Tibial nerve (tissue), 4 donors: ENCODE measurements at places on chromosomes 11 and 22. TPM values are rescaled to one million over a fixed set of nuclear protein-coding genes. Genes with fewer than 3 reads are reported as not detected.

APOA4 gene
- total RNA-seq: not detected

TMEM191C gene
- total RNA-seq: 4.4 TPM

MS4A1 gene
- 1.3 TPM for total RNA-seq

HSCB gene
- 38.7 TPM for total RNA-seq

KCNJ11 gene
- total RNA-seq: 3.3 TPM

XPNPEP3 gene
- 12.0 TPM for total RNA-seq

MS4A10 gene
- not detected for total RNA-seq

HMOX1 gene
- 27.3 TPM for total RNA-seq

GGTLC3 gene
- not detected for total RNA-seq

- DNase-seq: no peak
These were observed 58.9 kb upstream of the ARHGAP32 start for GRCh38 chr11:129251067-129251466.

DNA sequence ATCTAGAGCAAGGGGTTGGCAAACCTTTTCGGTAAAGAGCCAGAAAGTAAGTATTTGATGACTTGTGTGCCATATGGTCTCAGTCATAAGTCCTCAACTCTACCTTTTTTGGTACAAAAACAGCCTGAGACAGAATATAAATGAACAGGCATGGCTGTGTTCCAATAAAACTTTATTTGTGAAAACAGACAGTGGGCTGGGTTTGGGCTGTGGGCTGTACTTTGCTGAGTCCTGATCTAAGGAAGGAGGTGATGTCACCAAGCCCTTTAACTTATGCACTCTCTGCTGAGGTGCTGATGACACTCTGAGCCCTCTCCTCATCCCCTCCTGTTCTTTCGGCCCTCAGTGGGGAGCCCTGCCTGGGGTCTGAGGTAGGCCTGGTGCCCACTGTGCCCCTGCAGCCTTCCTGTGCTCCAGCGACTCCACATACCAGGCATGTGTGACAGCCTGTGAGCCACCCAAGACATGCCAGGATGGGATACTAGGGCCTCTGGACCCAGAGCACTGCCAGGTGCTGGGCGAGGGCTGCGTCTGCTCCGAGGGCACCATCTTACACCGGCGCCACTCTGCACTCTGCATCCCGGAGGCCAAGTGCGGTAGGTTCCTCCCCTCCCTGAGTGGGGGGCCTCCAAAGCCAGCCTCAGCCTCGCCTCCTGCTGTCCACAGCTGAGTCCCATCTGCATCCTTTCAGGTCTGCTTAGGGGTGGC is 85.9 kb upstream of the MYOD1 start:
- DNase-seq: no peak

GRCh38 chr22:25781801-25782200 is 39.8 kb downstream of the MYO18B start:
- no peak for DNase-seq

- no peak for DNase-seq
These were observed 91.0 kb upstream of the ARHGAP32 start for GRCh38 chr11:129283141-129283540.

- no peak for DNase-seq
These were observed 163.7 kb upstream of the DDI1 start for GRCh38 chr11:103872748-103873147.

GRCh38 chr11:128053981-128054931 is 533.1 kb downstream of the ETS1 start:
- no peak for DNase-seq

- no peak for DNase-seq
These were observed 26.5 kb downstream of the MYO7A start for GRCh38 chr11:77154381-77155081.

DNA sequence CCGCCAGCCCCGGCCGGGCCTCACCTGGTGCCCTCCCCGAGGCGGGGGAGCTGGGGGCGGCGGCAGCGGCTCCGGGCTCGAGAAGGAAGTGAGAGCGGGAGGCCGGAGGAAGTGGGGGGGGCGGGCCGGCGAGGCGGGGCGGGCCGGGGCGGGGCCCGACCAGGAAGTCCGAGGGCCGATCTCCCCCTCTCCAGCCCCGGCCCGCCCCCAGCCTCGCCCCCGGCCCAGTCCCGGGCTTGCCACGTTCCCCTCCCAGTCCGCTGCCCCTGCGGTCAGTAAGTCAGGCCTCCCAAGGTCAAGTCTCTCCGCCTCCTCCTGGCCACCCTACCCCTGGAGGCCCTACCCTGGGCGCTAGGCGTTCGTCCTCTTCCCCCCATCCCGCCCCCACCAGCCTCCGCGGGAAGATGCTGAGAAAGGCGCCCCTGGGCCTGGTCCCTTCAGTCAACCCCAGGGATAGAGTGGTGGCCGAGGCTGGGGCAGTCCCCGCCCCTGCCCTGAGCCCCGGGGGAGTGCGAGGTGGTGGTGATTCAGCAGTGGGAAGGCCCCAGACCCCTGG is at the start of gene RHOG:
RHOG (minus strand) TSS at position 90 of the 556 bp plus-strand sequence. CDS start 12,821 bp downstream, outside the sequence.
- DNase-seq: peak; percentile 60

GRCh38 chr22:49995041-49995360 is 17.6 kb downstream of the IL17REL start:
- DNase-seq: no peak

DNA sequence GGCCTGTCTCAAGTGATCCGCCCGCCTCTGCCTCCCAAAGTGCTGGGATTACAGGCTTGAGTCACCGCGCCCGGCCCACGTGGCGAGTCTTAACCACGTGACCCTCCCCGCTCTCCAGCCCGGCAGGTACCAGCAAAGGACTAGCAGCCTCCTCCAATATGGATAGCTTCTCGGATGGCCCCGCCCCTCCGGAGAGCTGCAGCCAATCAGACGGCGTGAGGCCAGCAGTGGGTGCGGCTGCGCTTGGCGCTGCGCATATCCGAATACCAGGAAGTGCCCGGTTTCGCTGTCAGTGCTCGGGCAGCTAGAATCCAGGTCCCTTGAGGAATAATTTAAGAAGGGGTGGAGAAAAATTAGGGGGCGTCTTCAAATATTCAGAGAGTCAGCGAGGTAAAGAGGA is 14.7 kb upstream of the PISD start:
- peak; percentile 88 for DNase-seq

- no peak for DNase-seq
These were observed 51.7 kb downstream of the ZNF143 start for GRCh38 chr11:9512370-9513019.

DNA sequence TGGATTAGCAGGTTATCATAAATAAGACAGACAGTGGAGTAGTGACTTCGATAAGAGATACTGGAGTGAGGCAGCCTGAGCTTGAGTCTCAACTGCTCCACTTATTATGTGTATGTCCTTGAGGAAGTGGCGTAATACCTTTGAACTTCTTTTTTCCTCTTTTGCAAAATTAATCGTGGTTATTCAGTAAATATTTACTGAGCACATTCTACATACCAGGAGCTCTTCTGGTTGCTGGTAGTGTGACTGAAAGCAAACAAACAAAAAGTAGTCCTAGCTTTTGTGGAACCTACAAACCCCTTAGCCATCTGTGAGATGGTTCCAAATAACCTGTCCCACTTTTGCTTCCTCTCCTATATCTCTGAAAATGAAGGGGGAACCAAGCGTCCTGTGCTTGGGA is 125.6 kb upstream of the ASPHD2 start:
- no peak for DNase-seq

- no peak for DNase-seq
These were observed 11.3 kb upstream of the TSGA10IP start for GRCh38 chr11:65934014-65934413.

- no peak for DNase-seq
These were observed 1.6 kb downstream of the C11orf87 start for GRCh38 chr11:109423466-109424190.

DNA sequence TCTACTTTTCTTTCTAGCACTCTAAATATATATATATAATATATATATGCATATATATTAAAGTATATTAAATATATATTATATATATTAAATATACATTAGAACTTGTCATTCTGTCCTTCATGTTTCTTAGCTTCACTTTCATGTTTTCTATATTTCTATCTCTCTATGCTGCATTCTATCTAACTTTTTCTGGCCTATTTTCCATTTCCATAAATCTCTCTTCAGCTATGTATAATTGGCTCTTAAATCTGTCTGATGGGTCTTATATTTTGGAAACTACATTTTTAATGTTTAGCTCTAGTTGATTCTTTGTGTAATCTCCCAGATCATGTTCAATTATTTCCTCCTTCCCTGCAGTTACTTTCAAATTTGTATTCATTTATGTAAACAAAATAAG is 72.2 kb downstream of the MTNR1B start:
- no peak for DNase-seq

DNA sequence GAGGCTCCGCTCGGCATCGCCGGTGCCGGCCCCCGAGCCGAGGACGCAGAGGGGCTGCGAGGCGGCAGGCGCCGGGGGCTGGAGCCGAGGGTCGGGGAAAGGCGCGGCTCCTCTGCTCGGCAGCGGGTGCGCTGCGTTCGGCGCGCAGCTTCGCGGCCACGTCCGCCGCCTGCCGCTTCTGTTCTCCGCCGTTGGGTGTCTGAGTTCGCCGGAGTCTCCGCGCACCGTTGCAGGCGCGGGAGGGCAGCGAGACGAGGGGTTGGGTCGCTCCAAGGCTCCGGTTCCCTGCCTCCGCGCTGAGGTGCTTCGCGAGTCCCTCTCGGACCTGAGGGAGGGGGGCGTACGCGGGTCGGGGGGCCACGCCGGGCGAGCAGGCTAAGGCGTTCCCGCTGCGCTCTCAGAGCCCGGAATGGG is 347 bp downstream of the MN1 start:
- DNase-seq: no peak

- DNase-seq: no peak
These were observed 13.6 kb downstream of the GATD1 start for GRCh38 chr11:763549-764321.

DNA sequence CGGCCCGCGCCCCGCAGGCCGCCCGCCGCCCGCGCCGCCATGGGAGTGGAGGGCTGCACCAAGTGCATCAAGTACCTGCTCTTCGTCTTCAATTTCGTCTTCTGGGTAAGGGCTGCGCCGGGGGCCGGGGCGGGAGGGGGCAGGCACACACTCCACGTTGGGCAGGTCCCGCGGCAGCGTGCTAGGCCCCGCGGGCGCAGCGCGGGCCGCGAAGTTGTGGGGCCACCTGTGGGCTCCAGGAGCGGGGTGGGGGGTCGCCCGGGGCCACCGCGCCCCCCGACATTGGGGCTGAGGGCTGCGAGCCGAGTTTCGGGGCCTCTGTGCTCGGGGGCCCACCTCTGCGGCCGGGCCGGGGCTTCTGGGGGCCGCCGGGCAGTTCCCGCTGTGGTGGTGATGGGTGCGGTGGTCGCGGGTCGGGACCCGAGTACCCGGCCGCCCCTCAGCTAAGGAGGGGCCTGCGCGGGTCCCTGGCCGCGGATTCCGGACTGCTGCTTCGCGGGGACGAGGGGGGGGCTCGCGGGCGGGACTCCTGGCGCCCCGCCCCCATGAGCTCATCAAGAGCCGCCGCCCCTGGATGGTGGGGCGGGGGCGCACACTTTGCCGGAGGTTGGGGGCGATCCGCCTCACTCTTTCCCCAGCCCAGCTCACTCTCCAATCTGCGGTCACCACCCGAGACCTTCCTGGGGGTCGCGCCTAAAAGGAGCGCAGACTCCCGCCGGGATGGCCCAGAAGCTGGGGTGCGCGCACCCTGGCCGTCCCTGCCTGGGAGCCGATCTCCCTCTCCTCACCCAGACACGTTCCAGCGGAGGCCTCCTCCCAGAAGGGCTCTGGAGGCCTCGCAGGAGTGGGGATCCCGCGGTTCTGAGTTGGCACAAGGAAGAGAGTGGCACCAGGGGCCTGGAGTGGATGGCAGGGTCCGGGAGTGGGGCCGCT is 667 bp downstream of the CD81 start:
- DNase-seq: peak; percentile 76

DNA sequence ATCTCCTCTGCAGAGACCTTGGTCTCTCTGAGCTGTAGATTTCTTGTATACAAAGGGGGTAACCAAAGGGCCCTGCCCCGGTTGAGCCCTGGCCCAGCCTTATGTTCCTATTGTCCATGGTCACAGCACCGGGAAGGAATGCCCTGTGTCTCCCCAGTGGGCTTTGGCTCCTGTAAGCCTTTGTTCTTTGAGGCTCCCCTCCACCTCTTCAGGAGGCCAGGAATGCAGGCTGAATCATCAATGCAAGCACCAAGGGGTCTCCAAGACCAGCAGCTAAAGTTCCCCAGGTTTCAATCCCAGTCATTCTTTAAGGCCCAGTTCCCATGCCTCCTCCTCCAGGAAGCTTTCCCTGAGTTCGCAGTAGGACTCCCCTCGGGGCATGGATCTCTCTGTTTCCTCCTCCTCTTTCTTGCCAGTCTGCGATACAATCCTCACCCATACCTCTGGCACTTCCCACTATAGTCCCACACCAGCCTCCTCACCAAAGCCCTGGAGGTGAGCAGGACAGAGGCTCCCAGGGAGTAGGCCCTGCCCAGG is 29.2 kb upstream of the KLHL35 start:
- DNase-seq: no peak

GRCh38 chr11:129247135-129247534 is 55.0 kb upstream of the ARHGAP32 start:
- no peak for DNase-seq

DNA sequence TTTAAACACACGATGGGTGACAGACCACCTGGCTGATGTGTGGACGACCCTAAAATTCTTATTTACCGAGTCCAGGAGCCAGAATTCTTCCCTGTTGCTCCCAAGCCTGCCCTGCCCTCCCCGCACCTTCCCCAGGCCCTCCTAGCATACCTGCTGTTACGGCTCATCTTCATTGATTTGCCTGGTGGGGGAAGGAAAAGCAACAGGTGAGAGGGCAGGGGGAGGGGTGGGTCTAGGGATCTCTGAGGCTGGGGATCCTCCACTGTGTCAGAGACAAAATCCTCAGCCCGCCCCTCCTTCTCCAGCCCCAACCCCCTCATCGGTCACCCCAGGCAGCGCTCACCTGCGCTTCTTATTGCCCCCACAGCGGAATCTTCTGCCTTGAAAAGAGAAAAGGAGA is 4.0 kb downstream of the FXYD2 start:
- DNase-seq: no peak

GRCh38 chr11:12585861-12586260 is 88.4 kb upstream of the TEAD1 start:
- no peak for DNase-seq

- DNase-seq: no peak
These were observed 82.7 kb downstream of the GGT1 start for GRCh38 chr22:24685531-24686190.

DNA sequence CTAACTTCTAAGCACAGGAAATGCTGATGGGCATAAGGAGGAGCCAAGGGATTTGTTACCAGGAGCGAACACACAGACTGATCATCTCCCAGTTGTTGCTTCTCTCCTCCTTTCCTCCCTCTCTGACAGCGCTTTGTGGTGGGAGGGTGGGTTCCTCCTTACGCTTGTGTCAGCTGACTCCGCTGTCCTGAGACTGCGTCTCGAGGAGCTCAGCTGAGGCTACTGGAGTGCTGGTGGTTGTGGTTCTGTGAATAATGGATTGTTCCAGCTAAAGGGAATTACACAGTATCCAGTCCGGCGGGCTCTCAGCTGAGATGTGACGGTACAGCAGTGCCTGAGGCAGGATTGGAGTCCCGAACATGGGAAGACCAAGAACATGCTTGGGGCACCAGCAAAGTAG is 113.4 kb downstream of the CTNND1 start:
- no peak for DNase-seq
